Hypothalamus (tissue), 51 donors: ENCODE measurements at places on chromosomes 2 and 18.

GRCh38 chr18:34514238-34514637 is 195.9 kb upstream of the DTNA start:
- no peak for DNase-seq

DNA sequence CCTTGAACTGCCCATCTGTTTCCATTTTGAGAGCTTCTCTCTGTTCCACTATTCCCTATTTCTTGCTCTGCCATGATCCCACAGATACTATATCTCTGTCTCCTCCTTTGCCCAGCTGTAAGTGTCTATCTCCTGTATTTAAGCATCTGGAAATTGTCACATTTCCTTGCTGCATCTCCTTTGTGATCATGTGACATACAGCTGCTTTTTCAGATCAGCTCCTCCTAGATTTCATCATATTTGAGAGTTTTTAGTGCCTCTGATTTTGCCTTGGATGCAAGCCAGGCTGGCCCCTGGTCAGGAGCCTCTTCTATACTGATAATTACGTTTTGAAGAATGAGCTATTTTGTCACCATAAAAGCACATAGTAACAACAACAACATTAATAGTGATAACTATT is 131.7 kb upstream of the TNP1 start:
- DNase-seq, result no peak

GRCh38 chr18:23302851-23303527 is 150.1 kb upstream of the RIOK3 start:
- no peak for DNase-seq

GRCh38 chr18:60069145-60069544 is 169.3 kb downstream of the PMAIP1 start:
- DNase-seq, result no peak

- DNase-seq, result peak; percentile 28
Measured at GRCh38 chr2:174577967-174578589, 19.5 kb downstream of the WIPF1 start.

DNA sequence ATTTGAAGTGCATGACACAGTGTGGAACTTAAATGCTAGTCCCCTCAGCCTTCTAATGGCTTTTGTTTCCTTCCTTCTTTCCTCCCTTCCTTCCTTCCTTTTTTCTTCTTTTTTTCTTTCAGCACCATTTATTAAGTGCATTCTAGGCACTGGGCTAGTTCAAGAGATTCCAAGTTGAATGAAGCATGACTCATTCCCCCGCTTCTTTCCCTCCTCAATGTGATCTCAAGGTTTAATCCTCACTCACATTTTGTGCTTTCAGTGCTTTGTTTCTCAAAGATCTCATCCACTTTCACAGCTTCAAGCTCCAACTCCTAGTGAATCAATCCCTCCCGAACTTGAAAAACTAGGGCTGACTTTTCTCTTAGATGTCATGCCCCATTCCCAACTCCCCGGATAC is 90.1 kb downstream of the LBH start:
- no peak for DNase-seq

DNA sequence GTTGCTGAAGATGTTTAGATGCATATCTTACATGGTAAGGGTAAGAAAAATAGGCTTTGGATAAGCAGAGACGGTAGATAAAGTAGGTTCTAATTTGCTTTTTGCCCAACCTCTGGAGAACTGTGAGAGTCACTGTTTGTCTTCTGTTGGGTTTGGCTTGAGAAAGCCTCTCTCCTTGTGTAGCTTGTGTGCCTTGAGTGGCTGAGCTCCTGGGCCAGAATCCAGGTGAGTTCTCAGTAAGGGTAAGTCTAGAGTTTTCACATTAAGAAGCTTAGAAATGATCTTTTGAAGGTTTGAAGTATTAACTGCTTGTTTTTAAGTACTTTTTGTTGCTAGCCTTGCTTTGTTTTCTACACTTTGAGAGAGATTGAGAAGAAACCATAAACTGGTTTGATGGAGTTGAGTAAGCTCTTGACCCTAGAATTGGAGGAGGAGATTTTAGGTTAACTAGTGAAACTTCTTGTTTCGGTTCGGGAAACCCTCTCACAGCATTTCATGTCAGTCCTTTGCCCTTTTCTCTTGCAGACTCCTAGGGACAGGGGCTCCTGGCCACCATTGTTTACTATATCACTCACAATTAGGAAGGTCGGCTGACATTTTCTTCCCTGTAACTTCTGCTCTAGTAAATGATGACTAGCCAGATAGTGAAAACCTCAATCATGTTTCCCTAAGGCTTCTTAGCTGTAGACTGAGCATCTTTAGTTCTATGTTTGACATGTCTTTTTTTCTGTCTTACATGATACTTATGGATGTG is 26.0 kb downstream of the MAP4K4 start:
- no peak for DNase-seq

- DNase-seq, result no peak
Measured at GRCh38 chr18:68944826-68945225, 146.9 kb downstream of the CCDC102B start.

DNA sequence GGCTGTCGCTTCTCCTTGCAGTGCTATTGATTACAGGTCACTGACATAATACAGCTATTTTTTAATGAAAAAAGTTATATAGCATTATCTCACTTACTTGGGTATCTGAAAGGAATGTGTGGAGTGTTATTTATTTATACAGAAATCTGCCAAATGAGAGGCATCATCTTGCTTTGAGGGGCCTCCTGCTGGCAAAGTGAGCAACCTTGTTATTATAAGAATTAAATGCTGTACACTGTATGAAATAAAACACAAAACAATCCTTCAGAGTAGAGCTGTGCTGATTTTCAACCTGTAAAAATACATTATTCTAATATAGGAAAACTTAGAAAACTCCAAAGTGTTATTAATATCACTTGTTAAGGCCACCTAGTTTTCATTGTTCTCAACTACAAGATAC is 20.9 kb downstream of the ERBB4 start:
- no peak for DNase-seq

DNA sequence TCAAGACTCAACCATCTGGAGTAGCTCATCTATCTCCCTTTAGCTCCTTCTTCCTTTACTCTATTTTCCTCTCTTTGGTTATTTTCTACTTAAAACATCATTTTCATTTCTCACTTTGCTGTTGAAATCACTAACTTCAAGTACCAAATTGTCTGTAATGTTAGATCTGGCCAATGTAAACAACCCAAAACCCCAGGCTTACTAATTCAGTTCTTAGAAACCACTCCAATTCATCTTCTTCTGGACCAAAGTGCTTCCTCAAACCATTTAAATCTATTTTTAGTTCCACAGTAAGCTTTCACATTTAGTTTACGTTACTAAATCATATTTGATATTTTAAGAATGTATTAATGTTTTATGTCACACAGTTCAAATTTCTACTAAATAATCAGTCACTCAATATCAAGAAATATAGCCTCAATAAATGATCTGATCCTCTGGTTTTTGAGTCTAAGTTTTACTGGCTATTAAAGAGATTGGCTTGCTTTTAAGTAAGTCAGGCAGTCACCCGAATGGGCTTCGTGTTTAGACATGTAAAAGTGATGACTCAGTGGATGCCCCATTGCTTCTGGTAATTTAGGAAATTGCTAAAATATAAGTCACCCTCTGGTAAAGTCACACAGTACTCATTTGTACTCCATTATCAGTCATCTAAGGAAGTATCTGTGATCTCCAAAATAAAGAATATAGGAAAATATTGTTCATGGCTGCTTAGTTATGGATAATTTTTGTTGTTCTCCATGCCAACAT is 527.2 kb upstream of the SOX11 start:
- DNase-seq, result no peak

DNA sequence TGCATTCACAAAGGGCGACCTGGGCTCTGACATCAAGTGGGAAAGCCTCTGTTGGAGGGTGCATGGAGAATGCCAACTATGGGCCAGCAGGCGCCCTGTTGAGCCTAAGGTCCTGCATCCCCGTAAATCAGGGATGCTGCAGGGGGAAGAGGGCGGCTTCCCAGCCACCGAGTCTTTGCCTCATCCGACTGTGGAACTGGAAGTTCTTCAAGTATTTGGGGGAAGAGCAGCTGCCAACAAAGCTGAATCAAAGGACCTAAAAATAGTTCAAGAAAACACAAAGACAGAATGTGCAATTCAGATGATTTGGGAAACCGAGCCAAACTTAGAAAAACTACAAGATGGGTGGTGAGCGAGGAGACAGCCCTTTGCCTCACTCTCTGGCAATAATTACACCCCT is 281.1 kb upstream of the MGAT5 start:
- DNase-seq, result no peak

DNA sequence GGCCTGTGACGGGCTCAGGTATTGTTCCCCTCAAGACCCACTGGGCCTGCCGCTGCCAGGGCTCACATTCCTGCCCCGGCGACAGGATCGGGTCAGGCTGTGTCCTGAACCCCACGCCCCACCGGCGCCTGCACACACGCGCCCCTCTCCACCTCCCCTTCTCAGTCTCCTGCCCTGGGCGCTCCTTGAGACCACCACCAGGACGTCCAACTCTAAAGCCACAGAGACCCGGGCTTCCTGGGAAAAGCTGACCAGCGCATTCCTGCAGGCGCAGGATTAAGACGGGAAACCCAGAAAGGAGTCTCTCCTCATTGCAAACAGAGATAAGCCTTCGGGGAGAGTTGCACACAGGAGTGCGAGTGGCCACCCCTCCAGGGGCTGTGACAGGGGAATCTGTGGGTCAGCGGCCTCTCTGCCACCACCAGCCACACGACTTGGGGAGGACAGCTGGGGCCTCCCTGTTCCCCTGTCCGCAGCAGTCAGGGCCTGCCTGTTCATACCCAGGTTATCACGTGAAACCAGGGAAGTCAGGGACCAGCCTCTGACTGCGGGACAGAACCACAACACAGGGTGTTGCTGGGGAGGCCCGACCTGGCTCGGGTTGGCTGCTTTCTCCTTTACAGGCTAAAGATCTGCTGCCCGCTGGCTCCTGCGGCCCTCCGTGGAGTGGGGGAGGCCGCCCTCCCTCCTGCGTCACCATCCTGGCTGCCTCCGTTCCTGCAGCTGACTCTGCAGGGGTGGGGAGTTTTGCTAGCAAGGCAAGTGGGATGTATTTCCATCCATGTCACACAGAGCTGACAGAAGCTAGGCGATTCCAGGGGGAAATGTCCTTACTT is 88.8 kb downstream of the ZCCHC2 start:
- no peak for DNase-seq
